ENCODE measurements at places on chromosomes 12 and 14.

DNA sequence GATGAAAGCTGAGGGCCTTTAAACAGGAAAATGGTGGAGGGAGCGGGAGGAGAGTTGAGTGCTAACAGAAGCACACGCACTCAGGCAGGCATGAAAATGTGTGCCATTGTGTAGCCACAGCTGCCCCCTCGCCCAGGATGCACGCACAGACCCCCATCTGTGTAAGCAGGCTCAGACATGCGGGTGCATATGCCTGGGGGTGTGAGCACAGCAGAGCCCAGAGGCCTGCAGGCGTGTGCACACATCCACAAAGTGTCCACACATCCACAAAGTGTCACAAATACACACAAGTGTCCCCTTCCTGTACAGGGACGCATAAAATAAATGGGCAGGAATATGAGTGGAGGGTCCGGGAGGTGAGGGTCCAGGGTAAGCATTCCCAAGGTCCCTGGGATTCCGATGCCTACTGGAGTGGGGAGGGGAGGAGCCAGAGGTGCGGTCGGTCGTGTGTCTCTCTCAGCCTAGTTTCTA is 805 bp upstream of the KRT7 start:
- no peak for DNase-seq

DNA sequence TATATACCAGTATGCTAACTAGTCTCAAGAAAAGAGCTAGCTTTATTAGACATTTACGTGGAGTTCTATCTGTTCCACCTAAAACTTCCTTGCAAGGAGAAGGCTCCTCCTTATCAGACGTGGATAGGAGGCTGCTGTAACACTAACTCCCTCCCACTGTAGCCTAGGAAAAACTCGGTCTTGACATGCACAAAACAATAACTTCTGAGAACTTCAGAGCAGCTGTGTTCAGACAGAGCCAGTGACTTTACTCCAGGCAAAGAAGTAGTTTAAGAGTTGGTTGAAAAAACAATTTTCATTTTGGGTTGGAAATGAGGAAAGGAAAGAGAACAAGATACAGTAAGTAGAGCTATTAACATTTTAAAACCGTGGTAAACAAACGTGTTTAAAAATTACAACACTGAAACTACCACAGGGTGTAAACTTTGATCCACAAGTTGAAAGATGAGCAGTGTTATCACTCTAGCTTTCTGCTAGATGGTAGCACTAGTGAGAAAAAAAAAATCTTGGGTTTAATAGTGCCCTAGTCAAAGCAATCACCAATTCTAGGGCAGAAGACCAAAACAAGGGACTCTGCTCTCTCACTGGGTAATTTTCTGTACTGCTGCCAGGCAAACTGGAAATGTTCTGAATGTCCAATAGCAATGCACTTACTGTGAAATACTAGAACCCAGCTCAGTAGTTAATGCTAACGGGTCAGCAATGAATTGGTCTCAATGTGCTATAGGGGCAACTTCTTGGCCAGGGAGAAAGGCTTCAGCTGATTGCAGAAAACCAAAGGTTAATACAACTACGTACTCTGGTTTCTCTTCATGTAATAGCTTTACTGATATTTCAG is 2.4 kb downstream of the ATF7 start:
- DNase-seq: no peak

- no peak for DNase-seq
Measured at GRCh38 chr12:19539836-19540235, 100.5 kb downstream of the AEBP2 start.

GRCh38 chr12:67876305-67876915 is 112.8 kb upstream of the IFNG-AS1 start:
- no peak for DNase-seq

DNA sequence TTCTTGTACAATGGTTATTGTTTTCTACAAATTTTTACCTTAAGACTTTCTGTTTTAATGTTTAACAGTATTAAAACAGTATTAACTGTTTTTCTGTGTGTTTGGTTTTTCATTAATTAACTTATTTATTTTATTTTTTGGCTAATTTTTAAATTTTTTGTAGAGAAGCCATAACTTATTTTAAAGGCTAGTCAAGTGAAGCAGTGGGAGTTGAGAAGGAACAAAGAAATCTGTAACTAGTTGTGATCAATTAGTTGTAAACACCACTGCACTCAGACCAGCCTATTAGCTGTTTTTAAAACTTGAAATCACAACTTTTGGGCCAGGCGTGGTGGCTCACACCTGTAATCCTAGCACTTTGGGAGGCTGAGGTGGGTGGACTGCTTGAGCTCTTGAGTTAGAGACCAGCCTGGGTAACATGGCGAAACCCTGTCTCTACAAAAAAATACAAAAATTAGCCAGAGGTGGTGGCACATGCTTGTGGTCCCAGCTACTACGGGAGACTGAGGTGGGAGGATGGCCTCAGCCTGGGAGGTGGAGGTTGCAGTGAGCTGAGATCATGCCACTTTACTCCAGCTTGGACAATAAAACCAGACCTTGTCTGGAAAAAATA is 50.9 kb upstream of the HECTD1 start:
- no peak for DNase-seq

DNA sequence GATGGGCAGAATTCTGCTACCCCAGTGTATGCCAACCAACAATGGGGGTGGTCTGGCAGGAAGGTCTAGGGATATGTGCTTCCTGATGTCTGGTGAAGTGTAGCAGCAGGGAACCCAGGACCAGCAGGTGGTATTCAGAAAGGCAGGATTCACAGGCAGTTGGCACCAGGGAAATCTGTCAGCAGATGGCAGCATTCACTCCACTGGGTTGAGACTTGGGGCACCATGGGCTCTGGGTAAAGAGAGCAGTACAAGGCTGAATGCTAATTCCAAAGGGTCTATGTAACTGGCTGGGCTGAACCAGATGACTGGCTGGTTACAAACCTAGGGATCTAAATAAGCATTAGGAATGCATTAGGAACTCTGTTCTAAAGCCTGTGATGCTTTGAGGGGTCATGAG is 466.9 kb upstream of the STXBP6 start:
- no peak for DNase-seq

- DNase-seq: peak; percentile 48
Measured at GRCh38 chr12:54306925-54307741, 6.3 kb upstream of the NFE2 start.

All from CD4-positive, alpha-beta T cell treated with Interleukin-15 for 4 hours (primary cell).